SHP77 treated with DMSO at 0.1 percent for 48 hours (cell line): ENCODE measurements at places on chromosomes 4 and X.
A peak's percentile ranks its signal among the peaks of the same experiment; 100 is the strongest.

DNA sequence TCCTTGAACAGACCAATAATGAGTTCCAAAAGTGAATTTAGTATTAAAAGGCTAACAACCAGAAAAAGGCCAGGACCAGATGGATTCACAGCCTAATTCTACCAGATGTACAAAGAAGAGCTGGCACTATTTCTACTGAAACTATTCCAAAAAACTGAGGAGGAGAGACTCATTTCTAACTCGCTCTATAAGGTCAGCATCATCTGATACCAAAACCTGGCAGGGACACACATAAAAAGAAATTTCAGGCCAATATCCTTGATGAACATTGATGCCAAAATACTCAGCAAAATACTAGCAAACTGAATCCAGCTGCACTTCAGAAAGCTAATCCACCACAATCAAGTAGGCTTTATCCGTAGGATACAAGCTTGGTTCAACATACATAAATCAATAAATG, 35.8 kb upstream of the USP46 start:
- DNase-seq = no peak

GRCh38 chr4:92163348-92163747, 140.4 kb upstream of the GRID2 start:
- DNase-seq = no peak

DNA sequence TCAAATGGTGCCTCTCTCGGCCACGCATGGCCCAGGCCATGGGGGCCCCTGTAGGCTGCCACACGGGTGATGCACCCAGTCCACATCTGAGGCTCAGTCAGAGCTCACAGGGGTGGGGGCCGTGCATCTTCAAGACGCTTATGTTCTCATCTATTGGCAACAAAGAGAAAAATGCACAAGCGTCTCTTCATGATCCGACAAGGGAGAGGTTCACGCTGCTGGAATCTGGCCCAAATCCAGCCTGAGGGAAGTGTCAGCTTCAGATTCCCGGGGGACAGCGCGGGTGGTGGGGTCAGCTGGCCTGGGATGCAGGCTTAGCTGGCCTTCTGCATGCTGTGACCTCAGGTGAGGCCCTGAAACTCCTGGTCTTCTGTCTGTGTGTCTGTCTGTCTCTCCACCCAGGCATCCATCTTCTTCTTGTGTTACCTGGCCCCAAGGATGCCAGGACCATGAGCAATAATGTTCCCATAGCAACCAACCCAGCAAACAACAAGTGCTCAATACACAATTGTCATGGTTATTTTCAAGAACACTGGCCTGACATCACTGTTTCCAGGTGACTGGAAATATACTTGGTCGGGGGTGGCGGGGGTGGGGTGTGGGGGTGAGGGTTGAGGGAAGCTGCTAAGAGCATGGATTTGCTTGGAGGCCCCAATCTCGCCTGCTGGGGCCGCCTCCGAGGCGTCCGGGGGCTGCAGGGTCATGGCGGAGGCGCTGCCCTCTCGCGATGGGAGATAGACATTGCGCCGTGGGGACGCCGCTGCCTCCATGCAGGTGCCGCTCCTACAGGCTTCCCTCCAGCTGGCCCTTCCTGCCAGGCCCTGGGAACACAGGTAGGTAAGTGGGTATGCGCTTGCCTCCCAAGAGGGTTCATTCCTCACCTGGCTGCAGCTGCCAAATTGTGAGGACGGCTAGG, 48.3 kb downstream of the ABLIM2 start:
- no peak for DNase-seq

GRCh38 chr4:112604589-112604988, 32.1 kb downstream of the ZGRF1 start:
- DNase-seq = peak; percentile 7

- no peak for DNase-seq
These were observed 41.0 kb downstream of the CD99L2 start for GRCh38 chrX:150857453-150857852.

GRCh38 chrX:28273736-28274135, 292.5 kb upstream of the DCAF8L1 start:
- no peak for DNase-seq

- DNase-seq = no peak
These were observed at the start of gene STAP1 for GRCh38 chr4:67558493-67558892. Gene STAP1, plus strand, starts transcription at chr4:67558727. Its CDS starts 83 bp downstream, at chr4:67558810.

GRCh38 chrX:65781845-65782244, 114.4 kb downstream of the MSN start:
- no peak for DNase-seq

DNA sequence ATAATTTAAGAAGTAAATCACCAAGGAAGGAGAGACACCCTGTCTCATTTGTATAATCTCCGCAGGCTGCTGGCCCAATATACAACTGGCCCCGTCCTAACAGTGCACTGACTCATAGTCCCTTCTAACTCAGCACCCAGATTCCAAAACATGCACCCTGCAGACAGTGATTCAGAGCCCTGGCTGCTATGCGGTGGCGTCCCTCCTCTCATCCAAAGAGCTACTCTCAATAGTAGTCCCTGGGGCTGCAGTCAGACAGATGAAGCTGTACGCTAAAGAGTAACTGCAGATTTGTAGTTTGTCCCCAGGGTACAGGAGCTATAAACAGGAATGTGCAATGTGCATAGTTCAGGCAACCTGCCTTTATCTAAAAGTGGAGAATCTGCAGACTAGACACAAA, 23.0 kb downstream of the GABRA3 start:
- DNase-seq = no peak

DNA sequence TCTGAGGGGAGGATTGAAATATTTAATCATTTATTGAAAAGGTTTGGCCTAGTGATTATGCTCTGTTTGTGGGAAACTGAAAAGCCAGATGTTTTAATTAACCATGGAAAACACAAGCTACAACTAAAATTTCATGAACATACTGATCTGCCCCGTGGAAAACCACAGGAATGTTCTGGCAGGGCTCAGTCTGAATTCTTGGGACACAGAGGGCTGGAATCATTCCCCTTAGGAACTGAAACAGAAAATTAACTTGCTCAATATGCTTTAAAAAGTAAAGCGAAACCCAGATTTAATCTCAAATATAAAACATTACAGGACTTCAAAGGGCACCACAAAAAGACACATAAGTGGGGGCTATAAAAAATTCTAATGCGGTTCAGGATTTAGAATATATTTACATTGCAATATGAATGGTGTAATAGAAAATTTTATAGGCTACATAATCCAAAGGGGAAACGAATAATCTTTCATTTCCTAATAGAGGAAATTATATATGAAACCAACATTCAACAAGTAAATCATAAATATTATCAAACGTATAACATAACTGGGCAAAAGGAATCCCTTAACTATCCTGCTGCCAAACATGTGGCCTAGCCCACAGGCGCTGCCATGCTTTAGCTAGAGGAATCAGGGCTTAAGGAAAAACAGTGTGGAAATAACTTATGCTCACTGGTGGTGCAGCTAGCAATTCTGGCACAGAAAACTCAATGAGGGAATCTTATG, 70.9 kb downstream of the APBB2 start:
- DNase-seq = no peak

DNA sequence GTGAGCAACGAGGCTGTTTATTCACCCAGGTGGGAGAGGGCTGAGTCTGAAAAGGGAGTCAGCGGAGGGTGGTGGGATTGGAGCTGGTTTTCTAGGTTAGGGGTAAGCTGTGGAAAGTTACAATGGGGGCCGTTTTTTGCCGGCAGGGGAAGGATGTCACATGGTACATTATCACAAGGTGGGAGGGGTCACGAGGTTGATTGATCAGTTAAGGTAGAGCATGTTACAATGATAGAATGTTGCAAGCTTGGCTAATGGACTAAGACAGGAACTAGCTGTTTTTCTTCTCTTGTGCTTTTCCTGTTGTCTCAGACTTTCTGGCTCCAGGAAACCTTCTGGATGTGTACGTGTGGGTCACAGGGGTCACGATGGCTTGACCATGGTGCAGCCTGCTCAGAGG, 536.3 kb upstream of the HTR2C start:
- DNase-seq = no peak

DNA sequence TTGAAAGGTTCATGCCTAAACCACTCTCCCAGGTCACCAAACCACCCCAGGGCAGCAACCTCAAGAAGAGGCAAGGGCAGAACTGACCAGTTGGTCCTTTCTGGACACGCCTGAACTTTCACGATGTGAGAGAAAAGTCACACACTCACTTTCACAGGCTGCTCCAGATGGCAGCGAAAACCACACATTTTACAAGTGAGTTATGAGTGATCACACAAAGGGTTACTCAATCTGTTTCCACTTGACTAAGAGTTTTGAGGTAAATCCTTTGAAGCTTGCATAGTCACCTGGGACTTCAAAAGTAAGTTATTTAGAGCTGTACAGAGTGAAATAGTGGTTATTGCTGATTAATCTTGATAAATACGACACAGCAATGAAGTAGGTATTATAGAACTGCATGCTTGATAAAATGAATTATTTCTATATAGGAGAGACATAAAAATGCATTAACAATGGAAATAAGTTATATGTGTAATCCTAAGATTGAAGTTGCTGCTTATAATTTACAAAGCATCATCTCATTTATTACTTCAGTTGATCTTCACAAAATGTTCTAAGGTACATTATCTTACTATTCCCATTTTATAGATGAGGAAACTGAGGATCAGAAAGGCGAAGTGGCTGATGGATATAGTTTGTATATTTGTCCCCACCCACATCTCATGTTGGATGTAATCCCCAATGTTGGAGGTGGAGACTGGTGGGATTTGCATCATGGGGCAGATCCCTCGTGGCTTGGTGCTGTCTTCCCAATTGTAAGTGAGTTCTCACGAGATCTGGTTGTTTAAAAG, 103.0 kb upstream of the KLF3 start:
- DNase-seq = no peak

DNA sequence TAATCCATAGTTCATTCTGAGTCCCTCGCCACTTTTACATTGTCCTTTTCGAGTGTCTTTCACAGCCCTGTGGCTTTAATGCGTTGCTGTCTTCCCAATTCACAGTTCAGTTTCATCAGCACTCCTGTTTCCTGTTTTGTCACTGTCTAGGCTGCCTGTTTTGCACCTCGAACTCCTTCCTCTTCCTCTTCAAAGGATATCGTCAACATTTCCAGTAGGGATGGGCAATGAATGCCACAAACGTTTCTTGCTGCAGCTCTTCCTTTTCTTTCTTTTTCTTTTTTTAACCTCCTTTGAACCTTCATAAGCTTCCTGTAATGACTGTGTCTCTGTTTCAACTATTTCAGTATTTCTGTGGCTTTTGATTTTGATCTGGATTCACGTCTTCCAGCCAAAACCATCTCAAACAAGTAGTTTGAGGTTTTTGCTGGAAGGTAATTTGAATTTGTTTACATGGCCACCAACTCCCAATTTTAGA, 105.4 kb downstream of the ANXA3 start:
- no peak for DNase-seq

DNA sequence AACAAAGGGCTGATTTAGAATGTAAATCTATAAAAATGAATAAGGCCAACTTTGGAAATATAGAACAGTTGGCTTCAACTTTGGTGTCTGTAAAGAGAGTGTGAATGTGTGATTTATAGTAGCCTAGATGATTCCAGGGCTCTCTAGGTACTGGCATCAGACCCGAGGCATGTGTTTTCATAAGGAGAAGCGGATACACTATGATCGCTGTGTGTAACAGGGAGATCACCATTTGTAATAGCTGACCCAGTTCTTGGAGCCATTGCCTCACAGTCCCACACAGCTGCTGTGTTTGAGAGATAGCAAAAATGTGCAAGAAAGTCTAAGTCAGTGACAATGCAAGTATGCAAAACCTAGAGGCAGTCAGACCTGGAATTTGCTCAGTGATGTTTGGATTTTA, 135.1 kb downstream of the REPS2 start:
- DNase-seq = no peak

DNA sequence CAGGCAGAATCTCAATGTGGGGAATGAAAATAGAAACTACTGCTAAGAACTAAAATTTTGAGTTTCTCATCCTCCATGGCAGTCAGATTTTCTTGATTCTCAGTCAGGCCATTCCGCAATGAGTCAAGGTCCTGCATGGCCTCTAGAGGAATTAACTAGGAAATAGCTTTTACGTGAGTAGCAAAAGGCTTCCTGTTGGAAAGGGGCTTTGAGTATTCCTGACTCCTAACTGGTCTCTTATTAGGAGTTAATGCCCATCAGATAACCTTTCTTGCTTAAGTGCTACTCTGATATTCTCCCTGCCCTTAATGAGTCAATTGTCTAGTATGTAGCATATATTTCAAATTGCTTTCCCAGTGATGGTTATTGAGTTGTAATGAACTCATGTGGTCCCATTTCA, 65.7 kb upstream of the ARHGAP24 start:
- DNase-seq = no peak

GRCh38 chr4:109574931-109575804, 15.1 kb downstream of the MCUB start:
- DNase-seq = no peak

- no peak for DNase-seq
These were observed 317.0 kb downstream of the ADGRL3 start for GRCh38 chr4:61517144-61517543.

DNA sequence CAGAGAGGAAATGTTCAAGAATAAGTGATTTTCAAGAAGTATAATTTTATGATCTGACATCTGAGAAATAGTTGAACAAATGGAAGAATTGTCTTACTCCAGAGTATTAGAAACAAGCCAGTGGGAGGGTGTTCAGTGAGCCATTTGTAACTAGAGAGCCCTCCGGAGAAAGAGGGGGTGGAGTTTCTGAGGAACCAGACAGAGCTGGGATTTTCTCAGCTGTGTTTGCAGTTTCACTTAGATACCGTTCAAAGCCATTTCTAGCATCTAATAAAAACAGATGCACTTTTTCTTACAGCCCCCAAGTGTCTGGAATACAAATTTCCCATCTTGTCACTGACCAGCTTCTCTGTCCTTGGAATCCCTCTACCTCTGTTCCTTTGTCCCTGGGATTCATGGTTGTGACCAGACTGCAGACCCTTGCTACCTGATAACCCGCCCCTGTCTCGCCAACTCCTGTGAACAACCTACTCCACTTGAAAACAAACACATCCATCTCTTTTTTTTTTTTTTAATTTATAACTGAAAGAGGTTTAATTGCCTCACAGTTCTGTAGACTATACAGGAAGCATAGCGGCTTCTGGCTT, 132.8 kb upstream of the KLF3 start:
- DNase-seq = no peak

DNA sequence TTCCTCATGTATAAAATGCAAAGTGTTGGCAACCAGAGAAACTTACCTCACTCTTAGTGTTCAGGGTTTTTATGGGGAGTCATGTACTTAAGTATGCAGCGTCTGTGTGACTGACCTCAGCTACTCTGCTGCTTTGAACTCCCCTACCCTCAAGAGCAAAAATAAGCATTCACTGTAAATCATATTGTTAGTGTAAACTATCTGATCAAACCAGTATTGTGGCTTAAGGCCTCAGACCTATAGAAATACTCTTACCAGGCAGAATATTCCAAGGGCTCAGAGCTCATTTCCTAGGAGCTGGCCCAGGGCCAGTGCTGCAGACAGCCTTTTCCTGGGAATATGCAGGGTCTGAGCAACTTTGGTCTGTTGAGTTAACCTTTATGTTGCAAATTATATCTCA, 453.1 kb downstream of the CCSER1 start:
- no peak for DNase-seq

DNA sequence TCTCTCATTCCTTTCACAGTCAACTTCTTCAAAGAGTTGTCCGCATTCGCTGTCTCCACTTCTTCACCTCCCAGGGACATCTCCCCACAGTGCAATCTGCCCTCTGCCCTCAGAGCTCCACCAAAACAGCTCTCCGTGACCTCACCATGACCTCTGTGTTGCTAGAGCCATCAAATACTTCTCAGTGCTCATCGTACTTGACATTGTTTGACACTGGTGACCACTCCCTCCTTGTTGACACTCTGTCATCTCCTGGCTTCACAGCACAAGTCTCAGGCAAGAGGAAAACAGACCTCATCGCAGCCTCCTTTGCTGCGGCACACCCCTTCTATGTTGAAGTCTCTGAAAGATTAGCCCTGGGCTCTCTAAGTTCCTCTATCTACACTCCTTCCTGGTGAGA, 90.5 kb upstream of the CCDC160 start:
- no peak for DNase-seq

GRCh38 chr4:176229645-176230044, 34.3 kb upstream of the SPATA4 start:
- no peak for DNase-seq
